ENCODE measurements at places on chromosomes 6 and 20.

DNA sequence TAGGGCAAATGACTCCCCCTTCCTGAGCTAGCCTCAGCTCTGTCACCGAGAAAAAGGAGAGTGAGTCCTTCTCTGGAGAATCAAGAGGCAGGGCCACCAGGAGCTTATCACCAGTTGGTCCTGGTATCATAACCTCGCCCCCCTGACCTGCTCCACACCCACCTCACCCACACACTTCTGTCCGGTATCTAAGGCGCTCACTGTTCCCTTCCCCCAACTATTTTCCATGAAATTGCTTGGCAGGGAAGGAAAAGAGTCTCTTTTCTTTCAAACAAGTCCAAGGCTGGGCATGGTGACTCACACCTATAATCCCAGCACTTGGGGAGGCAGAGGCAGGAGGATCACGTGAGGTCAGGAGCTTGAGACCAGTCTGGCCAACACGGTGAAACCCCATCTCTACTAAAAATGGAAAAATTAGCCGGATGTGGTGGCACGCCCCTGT, 77.6 kb downstream of the ZMYND8 start:
- DNase-seq: no peak

- DNase-seq: peak; percentile 77
These were observed 174.1 kb downstream of the DOK5 start for GRCh38 chr20:54649511-54649962.

- no peak for DNase-seq
These were observed 483.9 kb downstream of the RFPL4B start for GRCh38 chr6:112831022-112831421.

DNA sequence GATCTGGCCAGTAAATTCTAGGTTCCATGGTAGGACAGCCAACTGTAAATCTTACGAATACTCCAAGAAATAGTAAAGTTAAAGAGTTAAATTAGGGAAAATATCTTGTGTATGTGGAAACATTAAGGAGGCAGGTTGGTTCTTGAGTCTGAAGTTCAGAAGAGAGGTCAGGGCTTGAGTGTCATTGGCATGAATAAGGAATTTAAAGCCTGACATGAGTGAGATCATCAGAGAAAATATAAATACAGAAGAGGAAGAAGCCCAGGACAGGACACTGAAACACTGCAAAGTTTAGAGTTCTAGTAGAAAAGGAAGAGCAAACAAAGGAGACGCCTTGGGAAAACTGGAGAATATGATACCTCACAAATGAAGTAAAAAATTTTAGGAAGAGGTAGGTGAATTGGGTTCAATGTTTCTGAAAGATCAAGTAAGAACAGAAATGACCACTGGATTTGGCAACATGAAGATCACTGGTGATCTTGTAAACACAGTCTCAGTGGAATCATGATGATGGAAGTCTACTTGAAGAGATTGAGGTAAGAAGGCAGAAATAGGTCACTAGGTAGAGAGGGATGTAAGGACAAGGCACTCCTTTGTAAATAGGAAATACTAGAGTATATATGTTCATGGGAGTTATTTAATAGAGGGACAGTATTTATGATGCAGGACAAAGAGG, 41.6 kb upstream of the SYNCRIP start:
- DNase-seq: no peak

- DNase-seq: no peak
These were observed 380.0 kb upstream of the MARCKS start for GRCh38 chr6:113476937-113477839.

DNA sequence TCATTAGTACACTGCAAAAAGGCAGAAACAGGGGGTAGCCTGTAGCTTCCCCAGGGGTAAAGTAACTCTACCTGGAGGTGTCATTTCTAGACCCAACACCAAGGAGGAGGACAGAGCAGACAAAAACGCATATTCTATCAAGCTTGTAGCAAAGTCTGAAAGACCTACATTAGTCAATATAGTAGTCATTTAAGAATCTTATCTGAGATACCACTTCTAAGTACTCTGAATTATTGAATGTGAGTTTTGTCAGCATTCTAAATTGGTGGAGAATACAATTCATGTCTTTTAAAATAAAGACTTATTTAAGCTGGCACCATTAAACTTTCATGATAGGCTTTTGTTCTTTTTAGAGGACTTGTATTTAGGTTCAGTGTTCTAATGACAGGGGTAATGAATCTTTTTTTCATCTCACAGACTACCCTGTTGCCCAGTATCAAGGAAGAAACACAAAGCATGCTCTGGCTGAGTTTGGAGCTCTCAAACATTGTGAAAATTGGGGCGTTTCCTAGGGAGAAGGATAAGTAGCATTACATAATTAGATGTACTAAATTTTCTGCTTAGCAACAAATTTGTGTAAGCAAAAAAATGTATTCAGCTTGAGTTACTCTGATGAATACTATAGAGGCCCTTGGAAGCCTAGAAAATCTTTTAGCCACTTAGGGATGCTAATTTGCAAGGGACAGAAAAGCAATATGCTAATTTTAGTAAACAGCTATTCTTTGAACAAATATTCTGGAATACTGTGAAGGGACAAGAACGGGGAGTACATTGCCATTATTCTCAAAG, 255.4 kb upstream of the HSF2 start:
- DNase-seq: no peak

GRCh38 chr6:135183532-135184440, 2.7 kb downstream of the MYB start:
- no peak for DNase-seq

GRCh38 chr6:70889270-70889669, 67.6 kb downstream of the B3GAT2 start:
- DNase-seq: no peak

DNA sequence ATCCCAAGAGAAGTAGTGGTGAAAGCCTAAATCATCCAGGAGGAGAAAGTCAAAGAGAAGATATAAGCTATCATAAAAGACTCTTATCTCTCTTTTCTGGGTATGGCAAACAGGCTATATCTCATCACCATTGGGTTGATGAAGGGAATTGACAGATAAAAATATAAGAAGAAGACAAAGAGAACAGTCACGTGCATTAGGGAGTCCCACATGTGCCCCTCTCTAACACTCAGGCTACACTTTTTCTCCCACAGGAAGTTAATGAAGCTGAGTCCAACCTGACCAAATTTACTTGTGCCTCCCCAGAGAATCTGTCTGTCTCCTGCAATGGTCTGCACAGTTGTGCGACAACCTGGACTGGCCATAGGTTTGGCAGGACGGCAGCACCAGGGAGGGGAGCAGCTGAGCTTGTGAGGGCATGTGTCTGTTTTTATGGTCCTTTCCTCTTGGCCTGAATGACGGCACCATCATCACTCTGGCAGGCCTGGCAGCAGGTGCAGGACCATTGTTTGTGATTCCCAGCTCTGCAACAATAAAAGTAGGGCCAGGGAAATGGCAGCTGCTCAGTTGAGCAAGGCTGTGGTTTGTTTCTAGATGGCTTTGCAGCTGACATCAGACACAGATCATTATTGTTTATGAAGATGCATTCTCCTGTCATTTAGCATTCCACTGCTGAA, 144.5 kb upstream of the MCHR2 start:
- no peak for DNase-seq

DNA sequence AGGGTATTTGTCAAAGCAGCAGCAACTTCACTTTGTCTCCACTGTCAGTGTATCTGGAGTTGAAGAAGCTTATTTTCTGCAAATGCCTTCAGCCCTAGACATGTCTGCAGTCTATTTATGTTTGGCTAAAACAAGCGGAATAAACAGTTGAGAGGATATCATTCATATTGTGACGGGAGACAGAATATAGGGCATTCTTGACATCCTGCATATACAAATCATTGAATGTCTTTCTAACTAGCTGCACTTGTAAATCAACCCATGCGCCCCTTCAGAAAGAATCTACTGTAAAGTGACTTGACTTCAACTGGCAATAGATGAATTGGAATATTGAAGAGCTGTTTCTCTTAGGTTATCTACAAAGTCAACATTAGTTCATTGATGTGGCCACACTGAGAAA, 258.9 kb downstream of the TSHZ2 start:
- DNase-seq: no peak

- no peak for DNase-seq
These were observed 2.3 kb downstream of the PXDC1 start for GRCh38 chr6:3749067-3749841.

DNA sequence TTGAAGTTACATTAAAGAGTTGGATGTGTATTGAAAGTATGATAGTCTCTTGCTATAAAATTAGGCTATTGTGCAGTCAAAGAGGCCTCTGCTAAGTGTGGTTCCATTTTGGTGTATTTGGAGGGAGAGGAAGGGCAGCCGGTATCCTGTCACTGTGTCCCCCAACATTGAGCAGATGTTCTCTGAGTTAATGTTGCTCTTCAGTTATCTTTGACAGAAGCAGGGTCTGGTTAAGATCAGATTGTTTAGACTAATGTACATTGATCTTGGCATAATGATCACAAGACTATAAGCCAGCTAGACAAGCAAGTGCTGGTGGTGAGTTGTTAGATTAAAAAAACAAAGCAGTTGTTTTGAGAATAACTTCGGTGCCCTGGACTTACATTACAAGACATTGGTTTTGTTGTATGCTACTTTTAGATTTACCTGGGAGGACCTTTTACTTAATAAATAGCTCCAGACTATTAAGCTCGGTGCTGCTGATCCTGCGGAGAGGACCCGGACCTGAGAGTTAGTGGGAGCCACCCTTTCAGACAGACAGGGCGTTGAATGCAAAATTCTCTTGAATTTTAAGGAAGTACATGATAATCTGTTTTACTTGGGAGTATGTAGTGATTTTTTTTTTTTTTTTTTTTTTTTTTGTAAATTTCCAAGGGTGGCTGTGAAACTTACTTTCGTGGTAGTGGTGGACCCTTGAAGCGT, 97.8 kb downstream of the JARID2 start:
- DNase-seq: no peak

DNA sequence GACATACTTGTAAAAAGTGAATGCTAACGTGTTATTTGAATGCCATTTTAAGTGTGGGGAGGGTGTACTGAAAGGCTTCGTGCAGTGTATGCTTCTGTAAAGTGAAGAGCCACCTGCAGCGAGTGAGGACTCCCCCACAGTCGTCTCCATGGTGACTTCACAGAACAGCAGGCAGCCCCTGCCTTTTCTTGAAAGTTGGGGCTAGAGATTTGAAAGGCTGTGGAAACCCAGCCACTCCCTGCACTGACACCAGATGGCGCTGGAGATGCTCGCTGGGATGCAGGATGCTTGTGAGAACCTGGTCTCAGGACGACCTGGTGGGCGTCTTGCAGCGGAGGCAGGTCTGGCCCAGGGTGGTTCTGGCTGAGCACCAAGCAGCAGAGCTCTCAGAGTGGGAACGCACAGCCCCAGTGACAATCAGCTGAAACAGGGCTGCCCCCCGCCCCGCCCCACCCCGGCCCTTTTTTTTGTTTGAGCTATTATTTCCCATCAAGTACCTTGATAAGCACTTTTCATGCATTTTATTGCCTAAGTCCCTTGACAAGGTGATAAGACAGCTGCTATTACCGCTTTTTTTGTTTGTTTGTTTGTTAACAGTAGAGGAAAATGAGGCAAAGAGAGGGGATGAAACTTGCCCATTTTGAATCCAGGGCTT, 150.3 kb downstream of the SYCP2 start:
- DNase-seq: peak; percentile 46

DNA sequence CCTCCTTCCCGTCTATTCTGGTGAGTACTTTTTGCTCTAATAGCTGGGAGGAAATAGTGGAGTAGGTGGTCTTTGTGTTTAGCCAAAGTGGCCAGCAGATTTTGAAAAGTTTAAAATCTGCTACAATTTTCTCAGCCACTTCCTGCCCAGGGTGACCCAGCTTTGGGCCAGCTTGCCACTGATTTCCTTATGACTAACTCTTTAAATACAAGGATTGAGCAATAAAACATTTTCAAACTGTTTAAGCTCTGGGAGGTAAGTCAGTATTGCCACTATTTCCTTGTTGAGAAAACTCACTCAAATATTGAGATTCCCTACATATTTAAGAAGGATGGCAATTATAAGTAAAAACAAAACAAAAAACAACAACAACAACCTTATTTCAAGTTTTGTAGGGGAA, 54.5 kb downstream of the TRMT11 start:
- DNase-seq: no peak

- no peak for DNase-seq
These were observed 95.1 kb downstream of the MMS22L start for GRCh38 chr6:97187951-97188350.

DNA sequence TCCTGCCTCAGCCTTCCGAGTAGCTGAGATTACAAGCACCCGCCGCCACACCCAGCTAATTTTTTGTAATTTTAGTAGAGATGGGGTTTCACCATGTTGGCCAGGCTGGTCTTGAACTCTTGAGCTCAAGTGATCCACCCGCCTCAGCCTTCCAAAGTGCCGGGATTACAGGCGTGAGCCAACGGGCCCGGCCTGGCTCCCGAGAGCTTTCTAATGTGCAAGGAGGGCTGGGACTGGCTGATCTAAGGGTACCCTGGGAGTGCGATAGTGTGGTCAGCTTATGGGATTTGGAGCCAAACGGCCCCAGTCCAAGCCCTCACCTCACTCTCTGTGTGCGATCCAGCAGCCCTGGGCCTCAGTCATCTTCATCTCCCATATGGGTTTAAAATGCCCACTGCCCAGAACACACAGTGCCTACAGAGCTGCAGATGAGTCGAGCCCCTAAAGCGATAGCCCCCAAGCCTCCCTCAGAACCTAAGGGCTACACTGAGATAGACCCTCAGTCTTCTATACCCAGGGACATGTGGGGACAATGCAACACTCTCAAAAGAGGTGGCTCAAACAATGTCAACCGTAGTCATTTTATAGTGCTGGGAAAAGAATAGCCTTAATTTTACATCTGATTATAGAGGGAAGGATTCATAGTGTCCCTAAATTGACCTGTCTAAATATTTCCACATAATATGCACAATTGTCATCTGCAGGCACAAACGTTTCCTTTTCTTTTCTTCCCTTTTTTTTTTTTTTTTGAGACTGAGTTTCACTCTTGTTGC, 50.1 kb downstream of the SSR1 start:
- no peak for DNase-seq

DNA sequence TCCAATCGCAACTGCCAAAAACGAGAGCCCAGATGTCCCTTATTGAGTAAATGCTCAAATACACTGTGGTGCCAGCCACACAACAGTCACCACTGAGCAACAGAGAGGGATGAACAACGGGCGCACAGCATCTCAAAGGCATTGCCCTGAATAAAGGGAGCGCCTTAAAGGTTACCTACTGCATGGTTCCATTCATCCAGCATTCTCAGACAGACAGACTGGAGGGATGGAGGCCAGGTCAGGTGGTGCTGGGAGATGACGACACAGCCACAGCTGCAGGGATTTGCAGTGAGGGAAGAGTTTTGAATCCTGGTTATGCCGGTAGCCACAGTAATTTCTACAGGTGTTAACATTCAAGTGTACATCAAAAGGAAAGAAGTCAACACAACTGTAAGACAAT, 615.5 kb upstream of the AGPAT4 start:
- DNase-seq: no peak

- no peak for DNase-seq
These were observed 114.6 kb downstream of the JPH2 start for GRCh38 chr20:44072384-44072783.

GRCh38 chr6:163635315-163635714, 220.8 kb downstream of the QKI start:
- no peak for DNase-seq

GRCh38 chr6:142376115-142376514, 74.3 kb downstream of the ADGRG6 start:
- DNase-seq: no peak

GRCh38 chr20:18654448-18654773, 66.6 kb downstream of the DTD1 start:
- no peak for DNase-seq

- peak; percentile 43 for DNase-seq
These were observed 121.1 kb downstream of the PLEKHG1 start for GRCh38 chr6:150720774-150721233.

GRCh38 chr6:89048288-89048923, 32.1 kb upstream of the PNRC1 start:
- no peak for DNase-seq

- DNase-seq: no peak
These were observed 152.3 kb upstream of the JAG1 start for GRCh38 chr20:10826111-10826510.

Measured in right renal pelvis (tissue), 4 donors.